ENCODE measurements at places on chromosomes 3 and 15.

GRCh38 chr3:8762607-8763377 lies 6.6 kb downstream of the OXTR start:
- no peak for DNase-seq

GRCh38 chr3:85867072-85867471 lies 908.3 kb downstream of the CADM2 start:
- DNase-seq = no peak

GRCh38 chr3:55984626-55985025 lies 483.6 kb downstream of the ERC2 start:
- DNase-seq = no peak

DNA sequence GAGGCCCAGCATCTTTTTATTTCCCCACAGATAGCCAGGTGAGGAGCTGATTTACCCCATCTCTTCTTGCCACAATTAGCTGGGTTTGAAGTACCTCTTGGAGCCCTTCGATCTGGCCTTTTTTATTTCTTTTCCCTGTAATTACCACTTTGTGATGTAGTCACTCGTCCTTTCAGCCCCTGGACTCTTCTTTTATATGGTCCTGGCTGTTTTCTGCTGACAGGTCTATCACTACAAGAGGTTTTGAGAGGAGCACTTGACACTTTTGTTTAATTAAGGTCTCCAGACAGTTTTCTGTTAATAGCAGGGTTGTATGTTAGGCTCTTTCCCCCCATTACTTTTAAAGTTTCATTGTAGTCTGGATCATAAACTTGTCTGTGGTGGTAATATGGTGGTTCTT lies 11.8 kb downstream of the ATXN7 start:
- DNase-seq = no peak

GRCh38 chr3:15936312-15936711 lies 138.5 kb upstream of the ANKRD28 start:
- DNase-seq = no peak

DNA sequence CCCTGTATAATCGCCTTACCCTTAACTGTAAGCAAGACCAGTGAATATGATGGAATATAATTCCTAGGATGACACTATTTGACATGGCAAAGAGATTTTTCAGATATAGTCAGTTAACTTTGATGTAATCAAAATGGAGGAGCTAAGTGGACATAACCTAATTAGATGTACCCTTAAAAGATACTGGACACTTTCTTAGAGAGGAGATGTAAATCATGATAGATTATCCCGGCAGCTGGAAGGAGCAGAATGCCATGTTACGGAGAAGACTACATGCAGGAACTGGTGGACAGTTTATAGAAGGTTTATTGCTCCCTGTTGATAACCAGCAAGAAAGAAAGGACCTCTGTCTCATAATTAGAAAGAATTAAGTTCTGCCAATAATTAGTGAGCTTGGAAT lies 1142.9 kb downstream of the SI start:
- DNase-seq = no peak

DNA sequence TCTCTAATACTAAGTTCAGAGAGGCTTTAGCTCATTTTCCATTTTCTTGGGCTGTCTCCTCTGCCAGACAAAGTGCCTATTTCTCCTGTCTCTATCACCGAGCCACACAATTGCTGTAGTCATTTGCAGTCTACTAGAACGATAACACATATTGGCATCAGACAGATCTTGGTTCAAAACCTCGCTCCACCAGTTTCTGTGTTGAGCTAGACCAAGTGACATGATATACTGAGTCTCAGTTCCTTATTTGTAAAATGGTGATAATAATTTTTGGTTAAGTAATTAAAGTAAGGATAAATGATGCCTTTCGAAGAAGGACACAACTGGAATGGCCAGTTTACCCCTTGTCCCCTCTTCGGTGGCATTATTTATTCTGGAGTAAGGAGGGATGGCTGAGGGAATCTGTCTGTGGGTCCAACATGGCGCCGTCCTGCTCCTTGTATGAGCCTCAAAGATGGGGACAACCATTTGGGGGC lies 398 bp upstream of the RAB7A start:
- DNase-seq = no peak

All from NK-92 treated with Interleukin-12 subunit alpha and Interleukin-12 subunit beta, amount 100 ng/mL, for 24 hours (cell line).